Posterior cingulate gyrus (tissue), 11 donors: ENCODE measurements at places on chromosomes 12 and 14.

DNA sequence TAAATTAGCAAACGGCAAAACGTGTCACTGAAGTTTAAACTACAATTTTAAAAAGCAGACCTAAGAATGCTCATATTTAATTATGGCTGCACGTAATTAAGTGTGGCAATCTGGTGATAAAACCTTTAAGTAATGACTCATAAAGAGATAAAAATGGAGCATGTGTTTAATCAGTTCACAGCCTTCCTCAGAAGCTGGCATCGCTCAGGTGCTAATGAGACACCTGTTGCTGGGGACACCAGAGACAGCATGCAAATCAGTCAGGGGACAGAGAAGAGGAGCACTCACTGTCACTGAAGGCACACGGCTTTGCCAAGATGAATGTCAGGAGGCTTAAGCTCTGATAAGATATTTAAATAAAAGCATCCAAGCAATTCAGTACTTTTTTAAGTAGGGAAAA, 840.3 kb downstream of the GALC start:
- no peak for DNase-seq

DNA sequence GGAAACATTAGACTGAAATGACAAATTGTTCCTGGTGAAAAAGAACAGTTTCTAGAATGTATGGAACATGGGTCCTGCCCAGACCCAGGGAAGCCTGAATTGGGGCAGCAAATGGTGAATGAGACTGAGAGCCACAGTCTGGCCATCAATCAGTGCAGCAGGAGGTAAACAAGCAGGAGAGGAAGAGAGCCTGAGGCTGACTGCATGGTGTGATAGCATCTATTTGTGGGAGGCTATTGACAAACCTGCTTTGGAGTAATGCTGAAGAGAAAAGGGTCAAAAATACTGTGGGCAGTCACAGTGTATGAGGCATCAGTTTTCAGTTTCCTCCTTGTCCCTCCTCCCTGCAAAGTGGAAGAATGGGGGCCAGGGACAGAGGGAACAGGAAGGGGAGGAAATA, 136.8 kb downstream of the ANKS1B start:
- DNase-seq = no peak

DNA sequence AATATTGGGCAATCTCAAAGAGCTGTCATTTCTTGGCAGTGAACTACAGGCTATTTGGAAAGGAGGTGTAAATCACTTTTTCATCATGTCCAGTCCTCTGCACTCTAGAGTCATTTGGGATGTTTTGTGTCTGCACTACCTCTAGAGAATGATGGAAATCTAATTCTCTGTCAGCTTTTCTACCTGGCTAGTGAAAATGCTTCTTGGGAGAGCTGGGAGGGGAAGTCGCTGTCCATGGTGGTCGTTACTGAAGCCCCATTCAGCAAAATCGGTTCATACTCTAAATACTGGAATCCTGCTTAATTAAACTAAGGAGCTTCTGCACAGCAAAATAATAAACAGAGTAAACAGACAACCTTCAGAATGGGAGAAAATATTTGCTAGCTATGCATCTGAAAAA, 251.8 kb downstream of the APAF1 start:
- DNase-seq = no peak

DNA sequence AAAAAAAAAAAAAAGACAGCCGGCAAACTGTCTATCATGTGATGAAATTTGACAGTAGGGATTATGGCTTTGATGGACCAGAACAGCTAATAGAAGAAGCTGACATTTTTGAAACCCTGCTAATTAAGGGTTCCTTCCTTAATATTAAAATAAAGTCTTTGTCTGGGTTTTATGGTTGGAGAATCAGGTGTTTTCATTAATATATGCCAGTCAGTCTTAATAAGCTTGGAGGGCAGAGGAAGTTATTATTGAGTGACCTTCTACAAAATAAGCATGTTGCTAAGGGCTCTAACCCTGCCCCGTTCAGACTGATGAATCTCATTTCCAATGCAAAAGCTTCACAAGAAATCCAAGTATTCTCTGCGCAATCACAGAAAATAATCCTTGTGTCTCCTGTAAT, 289.8 kb downstream of the EGLN3 start:
- DNase-seq = no peak

DNA sequence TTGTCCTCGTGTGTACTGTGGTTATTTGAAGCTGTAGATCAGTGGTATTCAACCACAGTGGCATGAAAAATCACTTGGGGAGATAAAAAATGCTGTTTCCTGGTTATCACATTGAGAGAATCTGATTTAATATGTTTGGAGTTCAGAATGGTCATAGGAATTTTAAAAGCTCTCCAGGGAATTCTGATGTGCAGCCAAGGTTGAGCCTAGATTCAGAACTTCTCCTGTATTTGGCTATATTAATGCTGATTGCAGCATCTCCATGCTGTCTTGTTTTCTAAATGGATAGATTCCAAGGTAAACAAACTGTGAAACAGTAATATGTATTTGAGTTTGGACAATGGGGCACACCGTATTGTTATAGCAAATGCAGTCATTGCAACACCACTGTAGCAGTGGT, 982.2 kb upstream of the FBXO33 start:
- DNase-seq = no peak

DNA sequence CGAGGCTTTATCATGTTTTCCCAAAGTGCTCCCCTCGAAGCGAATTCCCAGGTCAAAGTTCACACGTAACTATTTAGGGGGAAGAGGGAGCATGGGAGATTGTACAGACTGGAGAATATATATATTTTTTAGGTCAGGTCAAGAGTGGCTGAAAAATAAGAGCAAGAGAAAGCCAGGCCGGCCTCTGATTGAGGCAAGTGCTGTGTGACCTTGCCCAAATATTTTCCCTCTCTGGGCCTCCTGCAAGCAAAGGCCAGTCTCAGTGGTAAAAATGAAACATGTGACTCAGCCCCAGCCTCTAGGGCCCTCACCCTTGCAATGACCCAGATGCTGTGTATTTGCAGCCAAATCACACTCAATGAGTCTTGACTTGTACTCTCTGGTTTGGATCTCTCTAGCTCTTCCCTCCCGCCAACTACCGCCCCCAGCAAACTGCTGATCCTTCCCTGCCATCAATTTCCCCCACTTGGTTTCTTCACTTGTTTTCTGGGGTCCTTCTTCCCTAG, 34.1 kb downstream of the SMUG1 start:
- no peak for DNase-seq

DNA sequence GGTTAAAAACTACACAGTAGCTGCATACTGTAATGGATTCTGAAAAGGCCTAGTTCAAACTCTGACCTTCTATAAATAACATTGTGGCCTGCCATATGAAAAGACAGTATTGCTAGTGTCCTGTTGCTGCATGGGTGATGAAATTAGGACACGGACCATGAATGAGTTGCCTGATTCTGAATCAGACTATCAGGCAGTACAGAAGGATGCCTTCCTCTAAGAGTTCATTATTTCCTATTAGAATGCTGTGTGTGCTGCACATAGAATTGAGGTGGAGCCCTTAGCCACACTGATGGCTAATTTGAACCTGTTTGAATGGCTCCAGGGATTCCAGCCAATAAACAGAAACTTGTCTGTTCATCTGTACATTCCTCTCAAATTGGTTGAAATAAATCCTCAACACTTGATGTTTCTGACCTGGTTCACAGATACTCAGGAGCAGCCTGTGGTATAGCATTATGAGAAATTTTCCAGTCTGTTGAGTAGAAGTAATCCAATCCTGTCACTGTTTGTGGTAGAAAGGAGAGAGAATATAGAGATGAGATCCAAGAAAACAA, 483.2 kb downstream of the APAF1 start:
- no peak for DNase-seq

DNA sequence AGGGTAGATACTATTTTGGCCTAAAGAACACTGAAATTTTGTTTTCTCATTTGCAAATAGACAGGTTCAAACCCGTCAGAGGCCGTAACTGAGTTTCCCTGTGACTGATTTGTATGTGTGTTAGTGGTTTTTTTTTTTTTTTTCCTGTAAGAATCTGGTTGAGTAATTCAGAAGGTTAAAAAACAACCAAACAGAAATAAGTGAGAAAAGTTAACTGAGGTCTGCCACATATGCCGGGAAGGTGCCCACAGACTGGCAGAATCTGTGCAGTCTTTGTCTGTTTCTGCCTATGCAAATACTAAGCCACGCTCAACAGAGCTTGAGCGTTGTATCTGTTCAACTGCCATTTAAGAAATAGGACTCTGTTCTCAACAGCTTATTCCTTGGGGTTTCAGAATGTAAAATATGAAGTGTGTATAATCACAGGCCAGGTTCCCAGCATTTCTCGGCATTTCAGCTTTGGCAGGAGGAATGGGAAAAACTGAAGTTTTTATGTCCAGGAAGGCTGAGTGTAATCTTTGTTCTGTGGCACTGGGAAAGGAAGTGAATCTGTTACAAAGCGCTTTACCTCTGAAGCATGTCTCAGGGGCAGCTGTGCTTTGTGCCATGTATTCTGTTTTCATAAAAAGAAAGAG, 181.9 kb downstream of the PRKCH start:
- DNase-seq = no peak

GRCh38 chr12:12019881-12020280, 50.9 kb upstream of the BCL2L14 start:
- no peak for DNase-seq

DNA sequence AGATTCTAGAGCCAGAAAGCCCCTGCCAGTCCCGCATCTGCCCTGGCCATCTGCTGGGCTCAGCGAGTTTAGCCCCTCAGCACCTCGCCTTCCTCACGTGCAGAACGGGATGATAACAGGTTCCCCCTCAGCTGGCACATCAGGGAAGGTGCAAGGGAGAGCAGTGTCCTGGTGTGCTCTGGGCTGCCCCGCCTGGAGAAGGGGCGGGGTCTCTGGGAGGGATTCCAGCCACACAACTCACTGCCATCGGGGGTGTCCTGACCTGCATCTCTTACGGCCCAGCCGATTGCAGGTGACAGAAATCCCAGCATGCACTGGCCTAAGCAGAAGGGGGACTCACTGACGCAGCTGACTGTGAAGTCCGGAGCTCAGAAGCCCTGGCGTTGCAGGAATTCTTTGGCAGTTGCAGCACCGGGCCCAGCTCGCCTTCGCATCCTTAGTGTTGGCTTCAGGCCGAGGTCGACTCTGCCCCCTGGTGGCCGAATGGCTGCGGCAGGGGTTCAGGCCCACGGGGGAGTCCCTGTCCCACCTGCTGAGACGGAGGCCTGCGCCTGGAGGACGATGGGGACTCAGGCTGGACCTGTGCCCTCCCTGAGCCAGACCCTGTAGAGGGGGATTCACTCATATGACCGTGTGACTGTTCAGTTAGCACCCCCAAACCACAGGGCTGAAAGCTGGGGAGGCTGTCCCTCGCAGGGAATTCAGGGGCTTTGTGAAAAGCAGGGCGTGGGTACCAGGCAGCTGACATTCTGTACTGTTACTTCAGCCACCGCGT, 178.6 kb downstream of the ADGRD1 start:
- DNase-seq = peak; percentile 93

GRCh38 chr14:76710056-76711010, 50.9 kb upstream of the VASH1 start:
- DNase-seq = no peak

GRCh38 chr12:80101126-80101525, 1.8 kb downstream of the OTOGL start:
- DNase-seq = no peak

- DNase-seq = no peak
Measured at GRCh38 chr14:34872822-34873588, 2.2 kb downstream of the BAZ1A start.

DNA sequence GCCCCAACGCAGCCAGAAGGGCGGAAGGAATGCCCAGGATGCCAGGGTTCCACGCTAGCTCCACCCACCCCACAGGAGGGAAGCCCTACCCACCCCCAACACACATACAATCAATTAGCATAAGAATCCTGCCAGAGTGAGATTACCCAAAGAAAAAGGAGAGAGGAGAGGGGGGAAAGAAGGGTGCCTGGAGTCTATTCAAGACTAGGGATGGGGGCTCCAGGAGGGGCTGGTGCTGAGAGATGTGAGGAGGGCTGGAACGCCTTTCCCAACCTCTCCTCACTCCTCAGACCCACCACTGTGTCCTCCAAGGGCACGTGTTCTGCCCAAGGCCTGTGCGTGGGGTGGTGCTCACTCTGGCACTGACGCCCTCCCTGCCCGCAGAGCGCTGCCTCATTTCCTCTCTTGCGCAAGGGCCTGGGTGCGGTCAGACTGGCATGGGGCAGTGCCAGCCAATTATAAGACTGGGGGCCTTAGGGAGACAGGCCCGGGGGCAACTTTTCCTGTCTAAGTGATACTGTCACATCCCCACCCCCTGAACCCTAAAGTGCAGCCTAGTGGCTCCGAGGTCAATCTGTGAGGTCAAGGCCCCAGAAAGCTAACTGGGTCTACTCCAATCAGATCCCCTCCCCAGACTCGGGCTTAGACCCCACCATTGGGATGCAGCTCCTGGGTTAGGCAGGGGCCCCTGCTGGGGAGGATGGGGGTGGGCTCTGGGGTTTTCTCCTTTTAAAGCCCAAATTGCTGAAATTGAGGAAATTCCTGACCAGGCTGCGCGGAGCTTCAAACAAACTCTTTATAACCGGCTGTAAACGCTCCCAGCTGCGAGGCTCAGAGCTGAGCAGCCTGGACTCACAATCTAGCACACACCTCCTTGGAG, 10.2 kb upstream of the ITGB7 start:
- peak; percentile 80 for DNase-seq
